ENCODE measurements at places on chromosomes 7 and 10.

DNA sequence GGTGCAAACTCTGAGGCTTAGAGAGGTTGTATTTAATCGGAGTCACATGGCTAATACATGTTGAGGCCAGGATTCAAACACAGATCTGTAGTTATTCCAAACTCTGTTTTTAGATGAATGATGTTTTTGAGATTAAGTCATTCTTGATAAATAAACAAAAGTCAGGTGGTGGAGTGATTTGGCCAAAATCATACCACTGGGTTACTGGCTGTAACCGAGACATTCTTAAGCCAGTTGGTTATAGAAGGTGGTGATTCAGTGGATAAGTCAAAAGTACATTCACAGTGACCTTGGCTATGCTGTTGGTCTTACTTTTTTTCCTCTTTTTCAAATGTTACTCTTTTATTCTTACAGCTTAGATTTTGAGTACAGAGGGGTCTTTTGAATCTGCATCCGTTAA, 361.4 kb downstream of the KIF20B start:
- no peak for DNase-seq

DNA sequence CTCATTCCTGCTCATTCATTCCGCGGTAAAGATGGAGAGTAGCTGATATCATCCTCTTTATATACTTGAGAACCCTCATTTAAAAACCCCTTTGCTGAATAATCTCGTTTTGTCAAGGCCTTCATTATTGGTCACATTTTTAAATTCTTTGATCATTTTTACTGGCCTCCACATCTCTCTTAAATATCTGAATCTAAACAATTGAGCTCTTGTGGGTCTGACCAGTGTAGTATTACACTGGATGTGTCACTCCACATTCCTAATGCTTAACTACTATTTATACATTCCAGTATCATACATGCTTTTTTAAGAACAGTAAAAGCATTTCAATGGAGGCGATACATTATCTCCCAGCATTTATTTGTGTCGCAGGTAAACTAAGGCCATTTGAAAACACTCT, 12.6 kb upstream of the PRPS1L1 start:
- DNase-seq: no peak

- DNase-seq: no peak
These were observed 568.1 kb upstream of the FOXK1 start for GRCh38 chr7:4113976-4114375.

DNA sequence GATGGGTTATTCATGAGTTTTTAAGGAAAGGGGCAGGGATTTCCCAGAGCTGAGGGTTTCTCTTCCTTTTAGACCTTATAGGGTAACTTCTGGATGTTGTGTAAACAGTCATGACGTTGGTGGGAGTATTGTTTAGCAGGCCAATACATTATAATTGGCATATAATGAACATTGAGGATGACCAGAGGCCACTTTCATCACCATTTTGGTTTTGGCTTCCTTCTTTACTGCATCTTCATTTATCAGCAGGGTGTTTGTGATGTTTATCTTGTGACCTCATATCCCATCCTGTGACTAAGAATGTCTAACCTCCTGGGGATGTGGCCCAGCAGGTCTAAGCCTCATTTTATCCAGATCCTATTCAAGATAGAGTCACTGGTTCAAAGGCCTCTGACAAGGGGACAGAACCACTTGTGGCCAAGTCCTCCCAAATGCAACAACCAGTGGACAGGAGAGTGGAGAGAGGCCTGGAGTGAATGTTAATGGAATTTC, 77.3 kb upstream of the RPA3 start:
- DNase-seq: no peak

DNA sequence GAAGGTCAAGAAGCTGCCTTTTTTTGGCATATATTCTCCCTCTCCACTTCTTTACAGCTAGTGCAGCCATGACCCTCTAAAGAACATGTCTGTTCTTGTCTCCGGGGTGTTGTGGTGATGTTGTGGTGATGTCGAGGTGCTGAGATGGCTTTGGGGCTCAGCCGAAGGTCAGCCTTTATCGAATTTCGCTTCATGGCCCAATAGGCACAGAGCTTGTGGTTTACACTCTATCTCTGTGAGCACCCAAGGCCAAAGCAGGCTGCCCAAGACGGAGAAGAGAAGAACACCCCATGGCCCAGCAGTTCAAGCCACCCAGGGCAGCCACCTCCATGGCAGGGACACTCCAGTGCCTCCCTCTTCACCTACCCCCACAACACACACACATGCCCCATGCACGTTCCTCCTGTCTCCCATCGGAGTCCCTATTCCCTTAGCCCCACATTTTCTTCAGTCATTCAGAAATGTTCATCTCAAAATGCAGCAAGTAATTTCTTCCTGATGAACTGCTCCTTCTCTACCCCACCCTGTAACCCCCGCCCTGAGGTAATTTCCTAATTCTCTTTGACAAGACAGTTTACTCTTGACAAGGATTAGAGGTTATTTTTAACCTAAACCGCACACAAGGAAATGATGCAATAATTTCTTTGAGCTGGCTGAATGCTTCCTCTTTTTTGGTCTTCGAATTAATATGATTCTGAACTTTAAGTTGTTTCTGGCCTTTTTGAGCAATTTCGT, 18.6 kb upstream of the ADRB1 start:
- no peak for DNase-seq

DNA sequence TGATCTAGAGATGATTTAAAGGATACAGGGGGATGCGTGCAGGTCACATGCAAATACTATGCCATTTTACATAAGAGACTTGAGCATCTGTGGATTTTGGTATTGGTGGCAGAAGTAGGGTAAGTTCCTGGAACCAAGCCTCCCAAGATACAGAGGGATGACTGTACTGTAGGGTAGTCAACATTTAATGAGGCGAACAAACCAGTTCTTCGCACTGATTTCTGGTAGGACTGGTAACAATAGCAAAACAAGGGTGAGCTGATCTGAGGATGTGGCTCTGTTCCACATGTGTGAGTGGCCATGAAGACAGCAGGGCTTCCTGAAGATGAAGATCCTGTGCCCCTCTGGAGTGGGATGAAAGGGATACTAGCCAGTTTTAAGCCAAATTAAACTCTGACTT, 36.3 kb downstream of the MKX start:
- DNase-seq: no peak

DNA sequence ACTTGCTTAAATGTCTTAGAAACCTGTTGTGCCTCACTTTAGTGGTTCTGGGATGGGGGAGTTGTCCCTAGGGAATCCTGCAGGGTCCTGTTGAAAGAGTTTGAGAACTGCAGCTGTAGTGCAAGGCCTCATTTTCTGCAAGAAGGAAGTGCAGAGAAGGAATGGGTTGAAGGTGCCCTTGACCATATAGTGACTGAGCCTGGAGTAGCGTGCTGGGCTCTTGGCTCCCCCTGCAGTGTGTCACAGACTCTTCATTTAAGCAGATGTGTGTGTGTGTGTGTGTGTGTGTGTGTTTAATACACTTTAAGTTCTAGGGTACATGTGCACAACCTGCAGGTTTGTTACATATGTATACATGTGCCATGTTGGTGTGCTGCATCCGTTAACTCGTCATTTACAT, 92.2 kb downstream of the GRK5 start:
- no peak for DNase-seq

- no peak for DNase-seq
These were observed 237.6 kb upstream of the MAGI2 start for GRCh38 chr7:79691074-79691473.

GRCh38 chr7:90660100-90660499, 64.0 kb downstream of the CDK14 start:
- DNase-seq: no peak

GRCh38 chr7:103772171-103772773, 217.2 kb downstream of the RELN start:
- DNase-seq: no peak

GRCh38 chr7:107891636-107892366, 818 bp downstream of the DLD start:
- DNase-seq: no peak

DNA sequence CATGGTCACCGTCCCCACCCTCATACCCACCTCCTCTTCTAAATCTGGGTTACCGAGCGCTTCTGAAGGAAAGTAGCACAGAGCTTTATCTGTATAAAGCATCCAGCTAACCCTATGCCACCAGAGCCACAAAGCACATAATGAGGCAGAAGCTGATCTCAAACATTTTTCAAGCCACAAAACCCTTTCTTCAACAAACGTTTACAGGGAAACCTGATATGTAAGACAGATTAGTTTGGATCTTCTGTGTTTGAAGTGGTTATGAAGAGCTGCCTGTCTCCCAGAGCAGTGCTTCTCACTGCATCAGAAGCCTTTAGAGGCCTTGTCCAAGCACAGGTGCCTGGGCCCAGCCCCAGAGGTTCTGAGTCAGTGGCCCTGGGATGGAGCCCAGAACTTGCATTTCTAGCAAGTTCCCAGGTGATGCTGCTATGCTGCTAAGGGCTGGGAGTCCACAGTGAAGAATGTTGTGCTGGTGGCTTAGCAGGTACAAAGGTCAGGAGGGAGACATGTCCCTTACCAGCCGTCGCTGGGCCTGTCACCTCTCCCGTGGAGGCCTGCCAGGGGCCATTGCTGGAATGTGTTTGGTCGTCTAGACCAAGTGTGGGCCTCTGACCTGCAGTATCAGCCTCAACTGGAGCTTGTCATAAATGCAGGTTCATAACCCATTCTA, 90.4 kb downstream of the TAF3 start:
- DNase-seq: no peak

GRCh38 chr10:20682782-20683181, 214.3 kb downstream of the NEBL start:
- DNase-seq: no peak

DNA sequence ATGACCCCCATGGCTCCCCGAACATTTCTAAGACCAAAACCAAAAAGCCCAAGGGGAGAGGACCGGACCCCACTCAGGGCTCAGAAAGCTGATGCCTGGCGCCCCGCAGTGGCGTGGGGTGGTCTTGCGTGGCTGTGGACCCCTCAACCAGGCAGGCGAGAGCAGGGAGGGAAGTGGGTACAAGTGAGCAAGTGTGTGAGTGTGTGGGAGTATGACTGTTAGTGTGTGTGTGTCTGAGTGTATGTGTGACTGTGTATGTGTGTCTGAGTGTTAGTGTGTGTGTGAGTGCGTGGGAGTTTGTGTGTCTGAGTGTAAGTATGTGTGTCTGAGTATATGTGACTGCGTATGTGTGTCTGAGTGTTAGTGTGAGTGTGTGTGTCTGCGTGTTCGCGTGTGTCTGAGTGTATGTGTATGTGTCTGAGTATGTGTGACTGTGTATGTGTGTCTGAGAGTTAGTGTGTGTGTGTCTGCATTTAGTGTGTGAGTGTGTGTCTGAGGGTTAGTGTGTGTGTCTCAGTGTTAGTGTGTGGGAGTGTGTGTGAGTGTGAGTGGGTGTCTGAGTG, 34.0 kb upstream of the INSIG1 start:
- no peak for DNase-seq

DNA sequence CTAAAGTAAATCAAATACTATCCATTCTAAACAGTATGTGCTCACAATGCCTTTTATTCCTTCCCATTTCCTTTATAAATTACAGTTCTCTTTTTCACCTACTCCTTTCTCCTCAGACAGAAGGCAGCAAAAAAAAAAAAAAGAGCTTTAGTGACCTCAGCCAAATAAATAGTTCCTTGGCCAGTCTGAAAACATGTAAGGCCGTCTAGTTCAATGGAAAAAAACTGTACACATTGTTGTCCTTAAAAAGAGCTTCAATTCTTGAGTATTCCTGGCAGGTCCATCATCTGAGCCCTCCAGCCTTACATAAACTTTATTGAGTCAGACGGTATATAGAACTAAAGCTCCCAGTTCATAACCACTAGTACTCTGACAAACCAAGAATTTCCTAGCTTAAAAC, 185.4 kb downstream of the CACNA2D1 start:
- no peak for DNase-seq

DNA sequence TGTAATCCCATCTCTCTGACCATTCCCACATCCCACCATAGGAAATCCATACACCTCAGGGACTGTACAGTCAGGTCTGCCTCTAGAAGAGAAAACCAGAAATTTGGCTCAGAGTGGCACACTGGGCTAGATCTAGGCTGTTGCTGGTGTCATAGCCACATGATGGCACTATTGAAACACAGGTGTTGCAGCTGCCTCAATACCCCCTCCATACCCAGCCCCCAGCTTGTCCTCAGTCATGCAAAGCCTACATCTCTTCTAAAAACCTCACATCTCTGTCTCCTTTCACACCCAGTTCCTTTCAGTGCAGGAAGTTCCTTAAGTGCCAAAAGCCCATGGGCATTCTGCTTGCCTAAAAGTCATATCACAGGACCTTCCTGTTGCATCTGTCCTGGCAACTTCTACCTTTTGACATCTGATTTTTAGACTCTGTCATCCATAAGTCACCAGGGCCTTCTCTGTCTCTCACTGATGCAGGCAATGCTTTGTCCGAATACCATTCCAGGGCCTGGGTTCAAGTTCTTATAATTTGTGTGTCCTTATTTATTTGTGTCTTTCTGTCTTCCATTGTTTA, 27.0 kb upstream of the HIBADH start:
- DNase-seq: no peak

GRCh38 chr7:31120800-31121513, 68.8 kb downstream of the ADCYAP1R1 start:
- no peak for DNase-seq

DNA sequence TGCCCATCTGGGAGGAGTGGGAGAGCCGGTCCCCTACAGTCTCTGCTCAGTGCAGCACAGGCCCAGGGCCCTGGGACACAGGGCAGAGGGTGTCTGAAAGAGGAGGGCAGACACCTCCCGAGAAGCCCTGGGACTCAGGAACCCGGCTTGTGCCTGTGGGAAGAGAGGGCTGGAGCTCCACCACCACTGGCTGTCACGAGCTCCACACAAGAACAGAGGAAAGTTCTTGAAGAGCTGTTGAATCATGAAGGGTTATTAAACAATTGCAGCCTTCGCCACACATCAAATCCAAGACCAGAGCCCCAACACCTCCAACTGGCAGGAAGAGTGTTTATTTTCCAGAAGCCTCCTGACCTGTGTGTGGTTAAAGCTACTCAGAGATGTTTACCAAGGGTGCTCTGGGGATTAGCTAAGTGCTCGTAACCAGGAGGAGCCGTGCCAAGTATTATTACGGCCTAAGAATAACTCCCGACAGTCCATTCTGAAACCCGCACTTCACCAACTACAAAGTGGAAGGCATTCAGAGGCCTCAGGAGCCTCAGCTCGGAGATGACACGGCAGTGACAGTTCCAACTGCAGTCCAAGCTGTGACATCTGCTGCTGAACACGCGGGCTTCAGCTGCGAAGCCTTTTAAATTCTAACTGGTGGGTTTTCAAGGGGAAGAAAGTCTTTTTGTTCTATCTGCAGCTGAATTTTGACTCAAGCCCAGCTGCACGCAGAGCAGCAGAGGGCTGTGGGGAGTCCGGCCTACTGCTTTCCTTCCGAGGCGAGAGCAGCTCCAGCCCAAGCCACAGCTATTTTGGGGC, 75.1 kb downstream of the MAD1L1 start:
- no peak for DNase-seq

GRCh38 chr7:141074162-141074991, 513 bp downstream of the TMEM178B start:
- no peak for DNase-seq
